ENCODE measurements at places on chromosomes 16 and 17.

- DNase-seq = no peak
Measured at GRCh38 chr16:58912571-58912970, 178.5 kb upstream of the GOT2 start.

- DNase-seq = no peak
Measured at GRCh38 chr16:50657241-50657640, 23.9 kb downstream of the SNX20 start.

GRCh38 chr17:78650093-78650715 lies 73.0 kb upstream of the DNAH17 start:
- DNase-seq = no peak

- no peak for DNase-seq
Measured at GRCh38 chr17:39208136-39208535, 8.1 kb downstream of the RPL19 start.

DNA sequence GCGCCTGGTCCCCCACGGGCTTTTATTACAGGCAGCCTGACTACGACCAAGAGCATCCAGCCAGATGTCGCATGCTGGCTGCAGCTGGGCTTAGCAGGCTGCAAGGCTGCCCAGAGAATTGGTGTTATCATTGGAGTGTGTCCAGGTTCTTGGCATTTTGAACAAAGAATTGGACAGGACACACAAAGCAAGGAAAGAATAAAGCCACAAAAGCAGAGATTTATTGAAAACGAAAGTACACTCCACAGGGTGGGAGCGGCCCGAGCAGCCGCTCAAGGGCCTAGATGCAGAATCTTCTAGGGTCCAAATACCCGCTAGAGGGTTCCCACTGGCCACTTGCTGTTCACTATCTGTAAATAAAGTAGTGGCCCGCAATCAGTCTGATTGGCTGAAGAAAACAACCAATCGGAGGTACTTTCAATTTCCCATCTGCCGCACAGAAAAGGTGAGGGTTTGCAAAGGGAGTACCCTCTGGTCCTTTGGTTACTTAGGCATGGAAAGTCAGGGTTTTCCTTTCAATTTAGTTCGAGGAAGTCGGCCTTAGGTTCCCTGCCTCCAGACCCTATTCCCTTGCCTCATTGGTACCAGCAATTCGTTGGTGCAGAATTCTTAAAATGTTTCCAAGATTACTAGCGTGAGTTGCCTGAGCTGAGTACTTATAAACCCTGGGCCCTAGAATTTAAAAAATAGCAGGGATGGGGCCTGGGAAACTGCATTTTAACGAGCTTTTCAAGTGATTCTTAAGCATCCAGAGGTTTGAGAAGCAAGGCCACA lies 38.5 kb upstream of the CNEP1R1 start:
- no peak for DNase-seq

- no peak for DNase-seq
Measured at GRCh38 chr17:61724777-61725176, 133.8 kb upstream of the NACA2 start.

GRCh38 chr17:34980681-34981537 lies 597 bp downstream of the LIG3 start:
- peak; percentile 54 for DNase-seq

- DNase-seq = no peak
Measured at GRCh38 chr16:65069065-65069464, 52.8 kb downstream of the CDH11 start.

GRCh38 chr17:79927688-79928501 lies 88.7 kb upstream of the CBX4 start:
- no peak for DNase-seq

- no peak for DNase-seq
Measured at GRCh38 chr16:67397812-67398545, 4.7 kb upstream of the TPPP3 start.

GRCh38 chr16:12067714-12068401 lies 91.3 kb downstream of the SNX29 start:
- peak; percentile 37 for DNase-seq

GRCh38 chr16:83215406-83216001 lies 588.7 kb downstream of the CDH13 start:
- peak; percentile 33 for DNase-seq

GRCh38 chr17:6421700-6422604 lies 13.0 kb downstream of the AIPL1 start:
- DNase-seq = peak; percentile 65

- DNase-seq = no peak
Measured at GRCh38 chr17:68377771-68378267, 79.5 kb downstream of the WIPI1 start.

- no peak for DNase-seq
Measured at GRCh38 chr17:19727501-19728078, 11.2 kb upstream of the SLC47A2 start.

- no peak for DNase-seq
Measured at GRCh38 chr16:52597073-52597771, 50.3 kb upstream of the TOX3 start.

DNA sequence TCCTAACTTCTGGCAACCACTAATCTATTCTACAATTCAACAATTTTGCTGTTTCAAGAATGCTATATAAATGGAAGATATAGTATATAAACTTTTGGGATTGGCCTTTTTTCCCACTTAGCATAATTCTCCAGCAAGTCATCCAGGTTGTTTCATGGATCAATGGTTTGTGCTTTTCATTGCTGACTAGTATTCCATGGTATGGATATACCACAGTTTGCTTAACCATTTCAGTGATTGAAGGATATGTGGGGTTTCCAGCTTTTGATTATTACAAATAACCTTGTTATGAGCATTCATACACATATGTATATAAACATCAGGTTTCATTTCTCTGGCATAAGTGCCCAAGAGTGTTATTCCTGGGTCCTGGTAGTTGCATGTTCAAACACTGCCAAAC lies 2.1 kb upstream of the FAM83G start:
- no peak for DNase-seq

DNA sequence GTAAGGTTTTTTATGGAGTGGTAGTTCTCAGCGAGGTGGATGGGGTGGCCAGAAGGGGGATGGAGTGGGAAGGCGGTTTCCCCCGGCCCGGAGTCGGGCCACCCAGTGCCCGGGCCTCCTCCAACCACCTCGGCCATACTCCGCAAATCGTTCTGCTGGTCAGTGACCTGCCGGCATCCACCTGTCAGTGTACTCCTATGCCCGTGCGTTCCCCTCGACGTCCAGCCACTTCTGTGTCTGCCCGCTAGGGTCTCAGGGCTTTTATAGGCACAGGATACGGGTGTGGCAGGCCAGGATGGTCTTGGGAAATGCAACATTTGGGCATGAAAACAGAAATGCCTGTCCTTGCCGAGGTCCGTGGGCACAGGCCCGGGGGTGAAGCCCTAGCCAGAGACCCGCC lies 19.3 kb upstream of the ASGR2 start:
- no peak for DNase-seq

GRCh38 chr17:39903158-39903884 lies 15.1 kb downstream of the GSDMB start:
- no peak for DNase-seq

- DNase-seq = peak; percentile 82
Measured at GRCh38 chr17:143785-144281, 6.5 kb downstream of the SCGB1C2 start.

DNA sequence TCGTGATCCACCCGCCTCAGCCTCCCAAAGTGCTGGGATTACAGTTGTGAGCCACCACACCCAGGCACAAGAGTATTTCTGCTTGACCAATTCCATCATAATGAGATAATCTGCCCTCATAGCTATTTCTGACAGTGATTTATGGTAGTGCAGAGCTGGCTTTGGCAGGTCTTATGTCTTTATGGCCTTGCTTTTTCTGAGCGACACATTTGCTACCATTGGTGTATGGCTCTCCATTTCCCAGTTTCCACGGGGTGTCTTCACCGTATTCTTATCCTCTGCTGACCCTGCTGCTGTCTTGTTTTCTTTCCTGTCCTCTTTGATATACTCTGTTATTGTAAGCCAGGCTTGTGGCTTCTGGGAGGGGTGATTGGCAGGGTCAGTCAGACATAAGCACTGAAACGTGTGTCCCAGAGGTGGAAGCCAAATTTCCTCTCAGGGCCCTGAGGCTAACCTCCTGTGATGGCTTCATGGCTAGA lies 161.1 kb upstream of the TBX2 start:
- no peak for DNase-seq

- DNase-seq = no peak
Measured at GRCh38 chr16:86389566-86390328, 120.6 kb upstream of the FOXF1 start.

DNA sequence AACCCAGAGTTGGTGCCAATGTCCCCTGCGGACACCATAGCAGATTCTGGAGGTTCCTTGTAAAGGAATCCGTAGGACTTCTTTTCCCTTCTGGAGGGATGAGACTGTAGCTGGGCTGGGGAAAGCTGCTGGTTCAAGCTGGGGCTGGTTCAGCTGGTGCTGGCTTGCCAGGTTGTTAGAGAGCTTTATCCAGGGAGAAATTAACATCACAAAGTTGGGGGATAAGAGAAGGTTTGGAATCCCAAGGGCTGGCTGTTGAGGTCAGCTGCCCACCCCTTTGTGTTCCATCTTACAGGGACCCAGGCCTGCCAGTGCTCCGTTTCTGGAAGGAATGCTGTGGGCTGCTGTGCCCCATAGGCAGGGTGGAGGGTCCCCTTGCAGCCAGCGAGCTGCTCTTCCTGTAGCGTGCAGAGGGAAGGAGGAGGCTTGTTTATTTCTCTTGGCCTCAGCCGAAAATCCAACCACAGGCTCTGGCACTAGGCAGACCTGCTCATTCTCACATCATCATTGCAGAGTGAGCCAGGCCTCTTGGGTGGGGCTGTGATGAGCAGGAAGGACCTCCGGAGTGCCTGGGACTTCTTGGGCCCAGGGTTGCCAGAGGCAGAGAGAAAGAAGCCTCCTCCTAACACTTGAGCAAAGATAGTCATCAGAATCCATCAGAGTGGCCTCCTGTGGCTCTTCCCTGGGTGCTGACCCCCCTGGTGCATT lies 251.1 kb downstream of the SEC14L1 start:
- DNase-seq = no peak

DNA sequence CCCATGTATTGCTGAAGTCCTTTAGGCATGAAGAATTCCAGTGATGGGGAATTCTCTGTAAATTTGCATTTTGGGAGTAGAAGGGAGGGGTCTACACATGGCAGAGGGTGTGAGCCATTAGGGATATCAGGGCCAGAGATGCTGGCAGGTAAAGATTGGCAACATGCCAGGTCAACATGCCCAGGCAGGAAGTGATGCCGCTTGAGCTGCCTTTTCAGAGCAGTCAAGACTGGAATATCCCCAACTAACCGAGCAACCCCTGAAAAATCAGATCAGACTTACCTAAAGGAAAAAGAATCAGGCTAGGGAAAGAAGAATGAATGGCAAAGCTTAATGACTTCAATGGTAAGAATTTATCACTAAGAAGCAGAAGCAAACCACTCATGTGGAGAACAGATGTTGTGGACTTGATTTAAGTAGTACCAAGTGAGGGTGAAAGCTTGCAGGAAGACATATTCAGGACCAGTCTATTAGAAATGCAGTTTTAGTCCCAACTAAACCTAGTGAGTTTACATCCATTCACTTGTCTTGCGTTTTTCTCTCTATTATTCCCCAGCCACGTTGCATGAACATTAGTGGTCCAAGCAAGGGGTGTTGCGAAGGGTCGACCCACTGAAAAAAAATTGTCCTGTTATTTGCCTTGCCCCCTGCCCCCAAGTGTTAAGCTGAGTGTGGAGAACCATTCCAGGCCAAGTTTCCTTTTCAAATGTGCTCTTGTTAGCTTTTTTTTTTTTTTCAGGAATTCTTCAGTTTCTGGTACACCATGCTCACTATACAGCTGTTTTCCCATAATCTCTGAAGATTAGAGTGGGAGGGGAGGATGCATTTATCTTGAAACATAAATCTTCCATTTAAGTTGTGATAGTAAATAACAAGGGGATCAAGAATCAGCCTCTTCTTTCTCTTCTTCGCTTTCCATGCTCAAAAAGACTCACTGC lies 105.2 kb downstream of the ABCA8 start:
- no peak for DNase-seq

DNA sequence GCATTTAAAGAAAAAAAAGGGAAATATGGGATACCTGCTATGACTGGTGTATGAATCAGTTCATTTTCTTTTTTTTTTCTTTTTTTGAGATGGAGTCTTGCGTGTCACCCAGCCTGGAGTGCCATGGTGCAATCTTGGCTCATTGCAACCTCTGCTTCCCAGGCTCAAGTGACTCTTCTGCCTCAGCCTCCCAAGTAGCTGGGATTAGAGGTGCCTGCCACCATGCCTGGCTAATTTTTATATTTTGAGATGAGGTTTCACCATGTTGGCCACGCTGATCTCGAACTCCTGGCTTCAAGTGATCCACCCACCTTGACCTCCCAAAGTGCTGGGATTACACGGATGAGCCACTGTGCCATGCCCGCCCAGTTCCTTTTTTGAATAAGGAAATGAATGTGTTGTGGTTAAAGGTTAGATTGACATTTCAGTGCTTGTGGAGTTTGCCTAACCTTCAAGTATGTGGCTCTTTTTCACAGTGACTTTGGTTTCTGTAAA lies 7.7 kb downstream of the HAPSTR1 start:
- no peak for DNase-seq

DNA sequence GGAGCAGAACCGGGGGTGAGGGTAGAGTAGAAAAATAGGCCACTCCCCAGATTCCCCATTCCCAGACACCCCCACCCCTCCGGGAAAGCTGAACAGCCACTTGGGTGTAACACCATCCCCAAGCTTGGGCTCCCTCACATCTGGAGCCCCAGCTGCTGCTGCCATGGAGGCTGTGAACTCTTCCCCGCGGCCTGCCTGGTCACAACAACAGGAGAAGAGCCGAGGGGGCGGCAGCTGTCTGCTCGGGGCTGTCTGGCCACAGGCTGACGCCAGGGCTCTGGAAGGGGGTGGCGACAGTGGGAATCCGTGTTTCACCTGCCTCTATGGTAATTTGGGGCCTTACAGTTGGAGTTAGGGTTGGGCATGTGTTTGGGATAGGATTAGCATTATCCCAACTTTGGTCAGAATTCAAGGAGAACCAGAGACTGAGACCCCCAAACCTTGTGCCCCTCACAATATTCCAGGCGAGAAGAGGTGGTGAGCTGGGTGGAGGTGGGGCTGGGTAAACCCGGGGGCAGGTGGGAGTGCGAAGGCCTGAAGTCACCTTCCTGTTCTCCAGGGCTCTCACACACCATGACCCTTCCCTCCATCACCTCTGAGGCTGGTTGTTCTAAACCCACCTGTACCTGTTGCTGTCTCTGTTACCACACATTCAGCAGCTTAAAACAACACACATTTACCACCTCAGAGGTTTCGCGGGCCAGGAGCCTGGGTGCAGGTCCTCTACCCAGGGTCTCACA lies 29.7 kb upstream of the NXPH3 start:
- DNase-seq = no peak

- DNase-seq = no peak
Measured at GRCh38 chr17:65297916-65298315, 160.7 kb downstream of the RGS9 start.

GRCh38 chr17:70525961-70526360 lies 356.6 kb downstream of the KCNJ2 start:
- no peak for DNase-seq

DNA sequence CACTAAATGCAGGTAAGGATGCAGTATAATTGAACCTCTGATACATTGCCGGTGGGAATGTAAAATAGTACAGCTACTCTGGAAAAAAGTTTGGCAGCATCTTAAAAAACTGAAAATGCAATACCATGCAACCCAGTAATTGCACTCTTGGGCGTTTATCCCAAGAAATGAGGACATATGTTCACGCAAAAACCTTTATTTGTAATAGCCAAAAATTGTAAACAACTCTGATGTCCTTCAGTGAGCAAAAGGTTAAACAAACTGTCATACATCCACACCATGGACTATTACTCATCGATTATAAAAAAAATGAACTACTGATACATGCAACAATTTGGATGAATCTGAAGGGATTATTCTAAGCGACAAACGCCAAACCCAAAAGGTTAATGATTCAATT lies 16.9 kb downstream of the SYNRG start:
- no peak for DNase-seq
